ENCODE measurements at places on chromosomes 6 and 20.
A peak's percentile ranks its signal among the peaks of the same experiment; 100 is the strongest.

DNA sequence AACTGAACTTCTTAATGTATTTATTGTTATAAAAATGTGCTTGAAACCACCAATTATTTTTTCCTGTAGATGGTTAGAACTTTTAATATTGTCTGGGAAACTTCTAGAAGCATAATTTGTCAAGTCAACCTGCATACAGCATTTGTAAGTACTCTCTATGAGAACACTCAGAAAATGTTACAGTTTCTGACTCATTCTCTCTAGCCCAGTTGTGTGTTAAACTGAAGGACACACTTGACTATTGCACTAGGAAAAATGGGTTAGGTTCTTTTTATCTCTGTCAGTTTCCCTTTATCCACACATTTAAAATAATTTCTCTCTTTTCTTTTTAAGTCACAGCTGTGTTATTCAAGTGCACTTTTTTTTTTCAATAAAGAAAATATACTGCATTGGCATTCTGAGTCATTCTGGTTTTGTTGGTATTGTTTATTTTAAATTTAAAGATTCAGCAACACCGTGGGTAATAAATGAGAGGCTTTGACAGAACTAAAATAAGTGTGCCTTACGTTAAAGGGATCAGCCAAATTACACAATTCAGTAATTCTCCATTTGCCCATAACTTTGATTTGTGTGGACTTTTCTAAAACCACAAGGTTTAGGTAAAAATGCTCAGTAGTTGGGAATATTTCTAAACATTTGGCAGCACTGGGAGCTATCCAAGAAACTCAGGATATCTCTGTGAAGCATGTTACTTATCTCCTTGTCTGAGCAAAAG lies 50.7 kb downstream of the OPN5 start:
- no peak for DNase-seq

DNA sequence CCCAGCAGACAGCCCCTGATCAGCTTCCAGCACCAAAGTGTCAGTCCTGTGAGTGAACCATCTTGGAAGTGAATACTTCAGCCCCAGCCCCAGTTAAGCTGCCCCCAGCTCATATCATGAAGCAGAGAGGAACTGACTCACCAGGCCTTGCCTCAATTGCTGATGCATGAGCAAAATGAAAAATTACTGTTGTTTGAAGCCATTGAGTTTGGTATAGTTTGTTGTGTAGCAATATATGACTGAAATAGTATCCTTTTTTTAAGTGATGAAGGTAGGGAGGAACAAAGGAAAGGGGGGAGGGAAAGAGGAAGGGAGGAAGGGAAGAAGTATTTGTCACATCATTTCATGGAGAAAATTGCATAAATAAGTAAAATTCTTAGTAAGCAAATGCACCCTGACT lies 266.4 kb downstream of the MAFB start:
- DNase-seq: no peak

DNA sequence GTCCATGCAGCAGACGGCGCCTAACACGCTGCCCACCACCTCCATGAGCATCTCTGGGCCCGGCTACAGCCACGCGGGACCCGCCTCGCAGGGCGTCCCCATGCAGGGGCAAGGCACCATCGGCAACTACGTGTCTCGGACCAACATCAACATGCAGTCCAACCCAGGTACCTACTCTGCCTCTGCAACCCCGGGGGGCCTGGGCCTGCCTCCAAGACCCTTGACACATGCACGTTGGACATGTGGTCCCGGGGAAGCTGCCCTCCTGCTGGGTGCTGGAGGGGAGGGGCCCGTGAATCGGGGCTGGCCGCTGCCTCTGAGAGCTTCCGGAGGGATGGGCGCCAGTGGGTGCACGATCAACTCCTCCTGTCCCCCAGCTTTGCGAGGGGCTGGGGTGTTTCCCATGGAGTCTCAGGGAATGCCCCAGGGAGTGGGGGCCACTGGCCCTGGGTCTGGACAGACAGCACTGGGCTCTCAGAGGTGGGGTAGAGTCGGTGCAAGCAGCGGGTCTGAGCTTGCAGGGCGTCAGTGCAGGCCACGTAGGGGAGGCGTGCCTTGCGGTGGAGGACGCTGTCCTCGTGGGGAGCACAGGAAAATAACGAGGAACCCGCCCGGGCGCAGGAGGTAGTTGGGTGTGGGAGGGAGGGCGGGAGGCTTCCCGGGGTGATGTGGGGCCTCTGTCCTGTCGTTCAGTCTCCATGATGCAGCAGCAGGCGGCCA lies 19.4 kb downstream of the SS18L1 start:
- DNase-seq: no peak

DNA sequence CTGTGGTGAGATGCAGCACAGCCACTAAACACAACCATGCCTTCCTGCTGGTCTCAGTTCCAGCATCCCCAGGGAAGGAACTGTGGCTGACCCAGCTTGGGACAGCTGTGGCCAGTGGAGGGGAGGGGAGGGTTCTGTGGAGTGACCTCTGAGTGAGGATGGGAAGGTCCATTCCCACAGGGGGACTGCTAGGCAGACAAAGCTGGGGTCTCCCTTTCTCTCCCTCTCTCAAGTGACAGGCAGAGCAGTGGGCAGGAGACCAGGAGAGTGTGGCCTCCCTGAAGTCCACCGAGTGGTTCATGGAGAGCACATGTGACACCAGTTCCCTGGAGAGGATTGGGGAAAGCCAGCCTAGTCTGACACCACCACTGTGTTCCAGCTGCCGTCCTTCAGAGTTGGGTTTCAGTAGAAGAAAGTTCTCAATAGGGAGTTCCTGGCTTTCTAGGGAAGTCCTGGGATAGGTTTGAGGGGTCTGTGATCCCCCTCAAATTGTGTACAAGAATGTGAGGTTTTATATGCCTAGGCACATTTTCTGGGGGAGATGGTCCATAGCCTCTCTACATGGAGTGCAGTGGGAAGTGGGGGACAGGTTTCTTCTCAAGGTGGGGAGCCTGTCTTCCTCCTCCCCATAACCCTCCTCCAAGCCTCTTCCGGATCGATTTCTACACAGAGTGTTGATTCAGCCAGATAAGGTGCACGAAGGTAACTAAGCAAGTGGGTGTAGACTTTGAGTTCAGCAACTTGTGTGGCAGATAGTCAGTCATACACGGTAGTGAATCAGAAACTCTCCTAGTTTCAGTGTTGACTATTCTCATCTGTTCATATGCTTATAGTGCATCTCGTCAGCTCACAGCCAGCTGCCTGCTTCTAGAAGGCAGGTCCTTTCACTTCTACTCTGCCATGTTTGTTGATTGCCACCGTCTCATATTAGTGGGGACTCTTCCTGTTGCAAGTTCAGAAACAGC lies 18.9 kb downstream of the MANBAL start:
- no peak for DNase-seq

- DNase-seq: no peak
Measured at GRCh38 chr20:8232332-8232731, 100.3 kb downstream of the PLCB1 start.

GRCh38 chr6:38907264-38907663 lies 141.3 kb upstream of the GLP1R start:
- DNase-seq: no peak

DNA sequence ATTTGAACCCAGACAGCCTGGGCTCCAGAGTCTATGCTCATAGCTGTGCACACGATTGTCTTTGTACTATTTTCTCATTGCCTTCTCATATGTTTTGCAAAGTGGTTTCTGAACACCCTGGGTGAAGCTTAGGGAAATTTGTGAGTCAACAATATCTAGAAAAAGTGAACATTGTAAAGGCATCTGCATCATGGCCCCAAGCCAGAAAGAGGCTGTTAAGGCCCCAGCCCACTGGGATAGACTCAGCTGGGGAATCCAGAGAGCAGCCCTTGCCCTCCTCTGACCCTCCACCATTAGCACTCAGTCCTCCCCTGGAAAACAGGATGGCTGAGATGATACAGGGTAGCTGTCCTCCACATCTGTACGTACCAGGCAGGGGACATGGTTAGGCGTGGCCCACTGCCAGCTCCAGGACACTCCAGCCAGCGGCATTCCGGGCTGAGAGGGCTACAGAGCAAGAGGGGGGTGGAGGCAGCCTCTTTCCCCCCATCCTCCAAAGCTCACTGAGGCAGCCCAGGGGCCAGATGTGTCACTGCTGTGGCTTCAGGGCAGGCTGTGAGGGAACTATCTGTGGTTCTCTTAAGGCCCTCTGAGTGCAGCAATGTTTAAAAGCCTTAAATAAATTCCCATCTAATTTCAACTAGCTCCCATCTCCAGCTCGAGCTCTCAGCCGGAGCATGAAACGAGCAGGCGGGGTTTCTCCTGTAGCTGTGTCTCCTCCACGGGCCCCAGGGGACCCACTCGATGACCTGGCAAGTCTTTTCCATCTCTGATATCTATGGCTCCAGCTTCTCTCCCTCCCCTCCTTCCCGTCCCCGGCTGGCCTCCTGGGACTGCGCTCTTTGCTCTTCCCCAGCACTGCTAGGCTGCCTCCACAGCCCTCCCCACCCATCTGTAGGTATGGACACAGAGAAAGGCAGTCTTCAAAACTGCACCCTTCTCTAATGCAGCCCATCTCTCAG lies 209.4 kb upstream of the LRFN2 start:
- no peak for DNase-seq

DNA sequence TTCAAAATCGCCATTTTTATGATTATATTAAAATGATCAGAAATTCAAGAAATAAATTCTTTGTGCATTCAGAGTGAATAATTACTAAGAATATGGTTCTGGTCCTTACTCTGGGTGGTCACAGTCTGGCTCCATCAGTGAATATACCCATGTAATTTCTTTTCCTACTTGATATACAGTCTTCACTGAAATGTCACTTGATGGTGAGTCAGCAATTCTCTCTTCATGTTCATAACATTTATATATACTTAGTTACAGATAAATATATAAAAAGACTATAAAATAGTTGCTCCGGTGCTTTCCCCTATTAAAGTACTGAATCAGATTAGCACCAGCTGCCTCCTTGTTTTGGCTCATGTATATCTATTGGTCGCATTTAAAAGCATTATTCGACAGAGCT lies 56.4 kb upstream of the MTRF1L start:
- DNase-seq: no peak

GRCh38 chr6:104700371-104701185 lies 159.1 kb downstream of the HACE1 start:
- no peak for DNase-seq

DNA sequence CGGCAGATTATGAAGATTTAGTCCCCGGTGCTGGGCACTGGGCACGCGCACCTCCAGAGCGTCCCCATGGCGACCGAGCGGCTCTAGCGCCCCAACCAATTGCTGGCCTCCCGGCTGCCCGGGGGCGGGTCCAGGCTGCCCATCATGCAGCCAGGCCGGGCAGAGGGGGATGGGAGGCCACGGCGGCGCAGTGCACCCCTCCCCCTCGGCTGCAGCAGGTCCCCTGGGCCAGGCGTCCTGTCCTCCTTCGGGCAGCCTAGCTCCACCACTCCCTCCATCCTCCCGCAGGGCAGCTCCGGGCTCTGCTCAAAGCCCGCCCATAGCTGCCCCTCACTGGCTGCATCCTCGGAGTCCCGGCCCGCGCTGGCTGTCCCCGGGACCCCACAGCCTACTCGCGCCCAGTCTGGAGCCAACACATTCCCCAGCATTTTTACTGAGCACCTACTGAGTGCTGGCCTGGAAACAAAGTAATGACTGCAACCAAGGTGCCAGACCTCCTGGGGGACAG lies 99.4 kb downstream of the ASXL1 start:
- peak; percentile 100 for DNase-seq

DNA sequence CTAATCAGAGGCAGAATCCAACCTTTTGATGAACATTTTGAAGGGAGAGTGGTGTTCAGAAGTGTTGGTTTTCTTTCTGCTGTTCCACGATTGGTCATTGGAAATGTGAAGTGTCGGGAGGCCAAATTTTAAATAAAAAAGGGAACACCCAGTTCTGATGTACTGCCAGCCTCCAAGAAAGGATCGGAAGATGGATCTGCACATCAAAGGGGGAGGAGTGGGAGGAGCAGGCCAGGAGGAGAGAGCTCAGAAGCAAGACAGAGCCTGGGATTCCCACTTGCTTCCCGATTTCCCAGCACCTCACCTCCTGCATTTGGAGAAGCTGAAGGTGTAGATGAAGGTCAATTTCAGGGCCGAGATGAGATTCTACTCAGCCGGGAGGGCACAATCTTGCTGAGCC lies 55.9 kb upstream of the NAA20 start:
- DNase-seq: no peak

DNA sequence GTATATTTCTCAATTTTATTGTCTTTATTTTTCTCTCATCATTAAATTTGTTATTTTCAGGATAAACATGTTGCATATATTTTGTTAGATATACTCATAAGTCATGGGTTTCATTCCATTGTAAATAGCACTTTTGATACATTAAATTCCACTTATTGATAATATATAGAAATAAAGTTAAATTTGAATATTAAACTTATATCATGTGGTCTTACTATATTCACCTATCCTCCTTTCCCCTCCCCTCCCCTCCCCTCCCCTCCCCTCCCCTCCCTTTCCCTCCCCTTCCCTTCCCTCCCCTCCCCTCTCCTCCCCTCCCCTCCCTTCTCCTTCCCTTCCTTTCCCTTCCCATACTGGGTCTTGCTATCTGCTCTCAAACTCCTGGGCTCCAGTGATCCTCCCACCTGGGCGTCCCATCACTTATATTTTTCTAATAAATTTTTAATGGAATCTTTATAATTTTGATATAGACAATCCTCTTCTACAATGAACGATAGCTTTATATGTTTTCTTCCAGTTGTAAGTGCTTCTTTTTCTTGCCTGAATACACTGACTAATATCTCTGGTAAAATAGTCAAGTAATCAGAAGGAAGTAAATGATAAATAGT lies 692.4 kb downstream of the C6orf118 start:
- no peak for DNase-seq

DNA sequence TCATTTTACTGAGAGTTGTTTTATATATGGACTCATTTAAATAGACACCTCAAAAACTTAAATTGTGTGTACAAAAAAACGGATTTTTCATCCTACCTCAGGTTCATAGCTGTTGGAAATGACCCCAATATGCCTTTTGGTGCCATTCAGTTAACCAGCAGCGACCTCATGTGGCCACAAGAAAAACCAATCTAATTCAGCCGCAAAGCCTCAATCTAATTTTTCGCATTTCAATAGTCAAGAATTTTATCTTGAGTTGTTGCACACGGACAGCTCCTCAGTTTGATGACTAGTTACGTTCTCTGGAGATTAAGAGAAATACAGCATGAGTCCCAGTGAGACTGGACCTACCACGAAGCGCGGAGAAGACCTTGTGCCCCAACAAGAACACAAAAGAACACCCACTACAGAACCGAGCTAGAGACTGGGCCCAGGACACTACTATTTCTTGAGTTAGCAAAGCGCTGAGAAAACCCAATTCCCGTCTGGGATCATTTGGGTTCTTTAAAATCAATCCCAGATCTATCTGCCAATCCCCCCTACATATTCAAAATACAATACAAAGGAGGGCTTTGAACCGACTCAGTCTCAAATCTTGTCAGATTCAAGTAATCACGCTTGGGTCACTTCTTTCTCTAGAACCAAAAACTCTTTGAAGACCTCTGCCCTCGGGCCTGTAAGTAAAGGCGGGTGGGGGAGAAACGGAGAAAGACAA lies 1.1 kb downstream of the TCP11 start:
- no peak for DNase-seq

All from D721Med (cell line).